ENCODE measurements at places on chromosomes 2 and 18.

- no peak for DNase-seq
These were observed 299.4 kb downstream of the ZNF516 start for GRCh38 chr18:76195601-76196000.

- no peak for DNase-seq
These were observed 83.9 kb downstream of the PDK1 start for GRCh38 chr2:172639823-172640222.

- DNase-seq = no peak
These were observed 35.1 kb downstream of the VPS54 start for GRCh38 chr2:63983986-63984605.

- DNase-seq = no peak
These were observed 42.6 kb downstream of the ASAP2 start for GRCh38 chr2:9249020-9249800.

GRCh38 chr2:146850746-146851145, 994.1 kb upstream of the ACVR2A start:
- no peak for DNase-seq

DNA sequence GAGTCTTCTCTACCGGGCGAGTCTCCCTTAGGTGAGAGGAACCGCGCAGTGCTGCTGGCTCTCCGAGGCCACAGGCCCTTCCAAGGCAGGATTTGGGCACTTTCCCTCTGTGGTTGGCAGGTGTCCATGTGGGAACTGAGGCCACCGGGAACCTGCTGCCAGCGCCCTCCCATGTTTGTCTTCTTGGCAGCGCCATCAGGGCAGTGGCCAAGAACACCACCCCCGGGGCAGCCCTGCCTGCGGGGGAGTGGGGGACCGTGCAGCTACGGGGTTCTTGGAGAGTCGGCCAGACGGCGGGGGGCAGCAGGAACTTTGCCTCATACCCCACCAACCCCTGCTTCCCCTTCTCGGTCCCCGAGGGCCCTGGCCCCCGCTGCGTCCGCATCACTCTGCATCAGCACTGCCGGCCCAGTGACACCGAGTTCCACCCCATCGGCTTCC, 10.0 kb downstream of the CAPN10 start:
- DNase-seq = no peak

DNA sequence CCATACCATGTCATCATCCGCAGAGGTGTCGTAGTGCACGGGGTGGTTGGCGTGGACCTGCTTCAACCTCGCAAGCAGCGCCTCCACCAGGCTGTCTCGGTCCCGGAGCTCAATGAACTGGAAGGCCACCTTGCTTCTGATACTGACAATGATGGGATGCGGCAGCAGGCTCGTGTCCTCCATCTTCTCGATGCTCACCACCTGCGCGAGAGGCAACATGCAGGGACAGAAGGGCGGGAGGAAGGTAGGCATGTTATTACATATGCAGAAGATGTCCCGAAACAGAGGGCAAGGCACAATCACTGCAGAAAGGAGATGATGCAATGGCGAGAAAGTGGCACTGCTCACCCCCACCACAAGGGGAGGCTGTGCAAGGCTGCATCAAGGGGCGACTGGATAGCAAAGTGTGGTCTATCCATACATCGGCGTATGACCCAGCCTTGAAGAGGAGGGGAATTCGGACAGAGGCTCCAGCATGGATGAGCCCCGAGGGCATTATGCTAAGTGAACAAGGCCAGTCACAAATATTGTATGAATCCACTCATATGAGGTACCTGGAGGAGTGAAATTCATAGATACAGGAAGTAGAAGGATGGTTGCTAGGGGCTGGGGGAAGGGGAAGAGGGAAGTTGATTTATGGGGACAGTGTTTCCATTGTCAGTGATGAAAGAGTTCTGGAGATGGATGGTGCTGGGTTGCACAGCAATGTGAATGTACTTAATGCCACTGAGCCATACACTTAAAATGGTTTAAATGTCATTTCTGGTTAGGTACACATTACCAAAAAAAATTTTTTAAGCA, 36.6 kb downstream of the RPL31 start:
- no peak for DNase-seq

DNA sequence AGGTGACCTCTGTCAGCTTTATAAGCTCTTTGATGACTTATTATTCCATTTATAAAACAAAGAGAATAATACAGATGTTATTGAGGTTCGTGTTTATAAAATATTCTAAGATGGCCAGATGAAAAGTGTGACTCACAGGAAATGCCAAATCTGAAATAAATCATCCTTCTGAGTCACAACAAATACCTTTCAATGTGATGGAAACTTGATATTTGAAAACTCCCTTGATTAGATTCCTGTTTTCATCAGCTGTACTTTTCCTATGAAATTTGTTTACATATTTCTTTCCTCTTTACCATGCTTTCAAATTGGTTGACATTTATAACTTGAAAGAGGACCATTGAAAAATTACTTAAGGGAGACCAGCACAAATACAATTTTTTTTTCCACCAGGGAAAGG, 30.6 kb upstream of the PPP1R1C start:
- DNase-seq = no peak

GRCh38 chr2:39851651-39852110, 72.6 kb upstream of the THUMPD2 start:
- no peak for DNase-seq

DNA sequence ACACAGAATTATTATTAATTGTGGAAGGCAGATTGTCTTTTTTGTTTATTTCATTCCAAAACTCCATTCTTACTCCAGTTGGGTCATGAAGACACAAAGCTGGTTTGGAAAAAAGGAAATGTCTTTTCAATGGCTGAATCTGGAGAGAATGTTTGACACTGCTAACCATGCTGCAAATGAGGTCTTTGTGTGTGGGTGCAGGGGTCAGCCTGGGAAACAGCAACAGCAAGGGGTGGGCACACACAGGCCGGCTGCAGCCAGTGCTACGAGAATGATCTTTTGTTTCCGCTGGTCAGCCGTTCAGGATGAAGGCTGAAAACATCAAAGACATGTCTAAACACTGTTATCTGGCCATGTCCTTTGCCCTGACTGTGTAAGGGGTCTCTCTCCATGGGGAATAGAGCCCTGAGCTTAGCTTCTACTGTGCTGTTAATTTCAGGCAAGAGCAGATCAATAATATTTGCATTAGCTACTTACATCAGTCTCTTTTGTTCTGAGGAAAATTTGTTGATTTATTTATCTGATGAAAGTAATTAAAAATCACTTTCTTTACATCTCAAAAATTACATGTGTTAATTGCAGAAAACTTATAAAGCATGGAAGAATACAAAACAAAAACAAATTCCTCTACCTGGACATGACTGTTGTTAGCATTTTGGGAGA, 33.3 kb upstream of the E2F6 start:
- DNase-seq = no peak

DNA sequence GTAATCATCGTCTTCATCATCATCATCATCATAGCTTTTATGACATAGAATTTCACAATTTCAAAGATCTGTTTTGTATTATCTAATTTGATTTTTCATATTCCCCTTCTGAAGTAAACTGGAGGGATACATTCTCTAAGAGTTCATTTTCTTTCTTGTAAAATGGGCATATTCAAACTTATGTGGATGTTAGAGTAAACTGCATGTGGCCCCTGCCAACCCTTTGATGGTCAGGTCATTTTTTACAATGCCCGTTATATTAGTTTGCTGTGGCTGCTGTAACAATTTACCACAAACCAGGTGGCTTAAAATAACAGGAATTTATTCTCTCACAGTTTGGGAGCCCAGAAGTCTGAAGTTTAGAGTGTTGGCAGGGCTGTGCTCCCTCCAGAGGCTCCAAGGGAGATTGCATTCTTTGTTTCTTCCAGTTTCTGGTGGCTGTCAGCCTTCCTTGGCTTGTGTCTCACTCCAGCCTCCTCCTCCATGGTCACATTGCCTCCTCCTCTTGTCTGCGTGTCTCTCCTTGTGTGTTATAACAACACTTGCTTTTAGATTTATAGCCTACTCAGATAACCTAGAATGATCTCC, 127.5 kb upstream of the MMADHC start:
- DNase-seq = no peak

- no peak for DNase-seq
These were observed 4.9 kb downstream of the IGFBP5 start for GRCh38 chr2:216690456-216690852.

DNA sequence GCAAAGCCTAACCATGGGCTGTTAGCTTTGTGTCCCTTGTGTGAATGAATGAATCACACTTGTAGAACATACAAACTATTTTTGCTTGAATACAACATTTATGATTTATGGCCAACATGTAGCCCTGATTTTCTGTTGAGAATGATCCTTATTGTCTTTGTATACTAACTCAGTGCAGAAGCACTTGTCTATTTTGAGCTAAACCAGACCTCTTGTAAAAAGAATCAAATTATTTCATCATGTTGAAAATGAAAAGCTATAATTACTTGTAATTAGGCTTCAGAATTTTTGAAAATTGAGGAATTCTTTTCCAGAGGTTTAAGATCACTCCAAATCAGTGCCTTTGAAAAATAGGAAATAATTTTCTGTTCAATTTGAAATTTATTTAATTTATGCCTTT, 85.9 kb downstream of the ZNF407 start:
- no peak for DNase-seq

- DNase-seq = no peak
These were observed 147.5 kb upstream of the TTC39C start for GRCh38 chr18:23867006-23867405.

DNA sequence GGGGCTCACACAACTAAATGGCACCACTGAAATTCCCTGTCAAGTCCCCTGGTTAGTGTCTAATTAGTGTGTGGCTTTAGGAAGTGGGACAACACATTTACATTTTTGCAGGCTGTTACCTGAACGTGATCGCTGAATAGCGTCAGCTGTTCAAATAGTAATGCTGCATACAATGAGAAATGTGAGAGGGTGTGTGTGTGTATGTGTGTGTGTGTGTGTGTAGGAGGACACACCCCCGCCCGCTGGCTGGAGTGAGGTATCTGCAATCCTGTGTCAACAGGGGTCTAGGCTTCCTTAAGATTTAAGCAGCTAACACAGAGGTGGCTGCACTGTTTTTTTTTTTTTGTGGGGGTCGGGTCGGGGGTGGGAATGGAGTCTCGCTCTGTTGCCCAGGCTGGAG, 4.8 kb upstream of the LYPD6B start:
- no peak for DNase-seq

- DNase-seq = no peak
These were observed 48.1 kb downstream of the BCL11A start for GRCh38 chr2:60505240-60505879.

DNA sequence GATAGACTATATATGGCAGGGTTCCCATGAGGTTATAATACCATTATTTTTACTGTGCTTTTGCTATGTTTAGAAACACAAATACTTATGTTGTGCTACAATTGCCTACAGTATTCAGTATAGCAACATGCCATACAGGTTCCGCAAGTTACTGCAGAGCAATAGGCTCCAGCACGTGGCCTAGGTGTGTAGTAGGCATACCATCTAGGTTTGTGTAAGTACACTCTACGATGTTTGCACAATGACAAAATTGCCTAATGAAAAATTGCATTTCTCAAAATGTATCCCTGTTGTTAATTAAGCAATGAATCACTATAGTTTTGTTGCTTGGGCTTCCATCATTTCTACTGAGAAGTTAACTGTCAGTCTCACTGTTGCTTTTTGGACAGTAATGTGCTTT, 9.8 kb downstream of the CD302 start:
- DNase-seq = no peak

DNA sequence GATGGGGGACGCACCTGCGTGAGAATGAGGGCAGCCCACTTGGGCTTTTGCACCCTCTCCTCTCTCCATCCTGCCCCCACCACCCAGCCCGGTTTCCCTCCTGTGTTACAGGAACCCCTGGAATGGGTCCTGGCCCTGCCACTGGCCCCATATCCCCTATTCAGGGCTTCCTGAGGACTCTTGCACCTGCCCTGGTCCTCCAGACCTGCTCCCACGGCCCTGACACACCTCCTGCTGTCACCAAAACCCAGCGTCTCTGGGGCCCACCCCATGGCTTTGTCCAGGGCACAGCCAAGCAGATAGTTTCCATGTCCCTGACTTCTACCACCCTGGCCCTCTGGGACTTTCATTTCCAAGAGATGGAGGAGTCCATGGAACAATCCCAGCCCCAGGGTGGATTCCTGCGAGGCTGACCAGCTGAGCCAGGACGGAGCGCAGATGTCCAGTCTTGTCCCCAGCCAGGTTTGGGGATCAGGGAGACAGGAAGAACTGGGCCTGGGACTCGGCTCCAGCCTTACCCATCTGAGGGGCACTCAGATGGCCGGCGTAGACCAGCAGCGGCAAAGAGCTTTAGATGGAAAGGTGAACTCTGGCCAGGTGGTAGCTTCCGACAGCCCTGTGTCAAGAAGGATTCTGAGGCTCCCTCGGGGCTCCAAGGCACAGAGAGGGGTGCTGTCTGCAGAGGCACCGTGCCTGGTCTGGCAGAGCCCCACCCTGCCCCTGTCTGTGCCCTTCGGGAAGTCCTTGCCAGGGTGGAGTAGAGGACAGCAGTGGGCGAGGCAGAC, 12.0 kb downstream of the GPR35 start:
- DNase-seq = peak; percentile 15

DNA sequence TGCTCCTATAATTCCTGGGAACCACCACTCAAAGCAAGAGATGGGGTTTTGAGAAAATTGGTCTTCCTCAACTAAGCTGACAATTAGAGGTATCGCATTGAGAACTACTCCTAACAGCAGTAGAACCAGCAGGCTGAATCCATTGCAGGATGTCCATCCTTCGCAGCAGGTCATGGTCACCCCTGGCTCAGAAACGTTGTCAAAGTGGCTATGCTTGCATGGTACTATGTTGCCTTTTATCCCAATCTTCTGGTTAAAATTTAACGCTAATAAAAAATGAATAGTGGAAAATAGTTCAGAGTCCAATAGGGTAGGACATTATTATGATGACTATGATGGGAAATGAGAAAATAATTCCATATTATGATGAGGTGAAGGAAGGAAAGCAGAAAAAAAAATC, at the start of gene TM4SF20:
Gene TM4SF20, minus strand, starts transcription at position 212 of the 400 bp plus-strand sequence. Its CDS starts 38 bp downstream, at position 174.
- no peak for DNase-seq

GRCh38 chr18:35464831-35465279, 32.9 kb downstream of the INO80C start:
- DNase-seq = no peak

- DNase-seq = no peak
These were observed 66.5 kb downstream of the SETBP1 start for GRCh38 chr18:44747157-44747556.

- no peak for DNase-seq
These were observed 25.8 kb downstream of the BIN1 start for GRCh38 chr2:127080938-127081755.

- no peak for DNase-seq
These were observed 60.4 kb upstream of the GAREM1 start for GRCh38 chr18:32530947-32531651.

- DNase-seq = no peak
These were observed 25.9 kb upstream of the IMPA2 start for GRCh38 chr18:11955239-11956029.

DNA sequence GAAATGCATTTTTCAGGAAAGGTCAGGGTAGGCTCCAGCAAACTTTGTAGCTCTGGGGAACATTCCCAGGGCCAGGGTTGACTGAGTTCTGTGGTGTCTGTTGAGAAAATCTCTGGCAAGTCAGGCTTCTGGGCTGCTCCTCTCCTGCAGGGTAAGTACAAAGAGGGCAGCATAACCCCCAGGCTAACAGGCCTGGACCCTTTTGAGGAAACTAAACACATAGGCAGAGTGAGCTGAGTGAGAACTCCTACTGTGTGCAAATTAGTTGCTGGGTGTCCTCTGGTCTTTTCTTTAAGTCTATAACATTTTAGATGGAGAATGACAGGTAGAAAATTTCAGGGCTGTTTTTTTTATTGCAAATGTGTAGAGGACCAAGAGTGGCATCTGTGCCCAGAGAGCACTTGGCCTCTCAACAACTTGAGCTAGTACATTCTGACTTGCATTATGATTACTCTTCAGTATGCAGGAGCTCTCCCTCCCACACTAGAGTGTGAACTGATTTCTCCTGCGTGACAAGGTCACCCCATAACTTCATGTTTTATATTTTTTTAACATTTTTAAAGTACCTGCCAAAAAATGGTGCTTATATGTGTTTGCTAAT, 49.9 kb downstream of the GPR39 start:
- no peak for DNase-seq
